ENCODE measurements at places on chromosomes 6 and 20. TPM values are rescaled to one million over a fixed set of nuclear protein-coding genes. Genes with fewer than 3 reads are reported as not detected.

Gene ASIP
- not detected for polyA plus RNA-seq

Gene SLC35D3
- polyA plus RNA-seq, result not detected

Gene GPR63
- polyA plus RNA-seq, result 0.94 TPM

Gene ZNF391
- 0.92 TPM for polyA plus RNA-seq

Gene IL17A
- polyA plus RNA-seq, result not detected

Gene MPC1
- polyA plus RNA-seq, result 36.7 TPM

Gene TOX2
- 14.8 TPM for polyA plus RNA-seq

Gene HLA-DRB1
- polyA plus RNA-seq, result 0.42 TPM

Gene GPRC6A
- not detected for polyA plus RNA-seq

Gene GTSF1L
- not detected for polyA plus RNA-seq

Gene DYNLT2
- 0.49 TPM for polyA plus RNA-seq

Gene DEFB119
- not detected for polyA plus RNA-seq

Gene BNIP5
- polyA plus RNA-seq, result not detected

Gene ERVFRD-1
- polyA plus RNA-seq, result not detected

Gene BEND6
- polyA plus RNA-seq, result 9.7 TPM

Gene PMEPA1
- 0.19 TPM for polyA plus RNA-seq

Gene FOXQ1
- polyA plus RNA-seq, result 1.9 TPM

Gene SYNGAP1
- 3.6 TPM for polyA plus RNA-seq

Gene CGA
- 0.18 TPM for polyA plus RNA-seq

Gene RAET1L
- not detected for polyA plus RNA-seq

Gene LY6G6D
- polyA plus RNA-seq, result not detected

Gene POM121L2
- polyA plus RNA-seq, result not detected

Gene SIRPD
- polyA plus RNA-seq, result not detected

Gene SLC44A4
- not detected for polyA plus RNA-seq

Gene GSTA1
- polyA plus RNA-seq, result not detected

Gene SMOC2
- 0.02 TPM for polyA plus RNA-seq

Data from fibroblast of lung (primary cell).